Cortex of kidney (tissue), 1 donor: ENCODE measurements at places on chromosomes 4 and X.
A peak's percentile ranks its signal among the peaks of the same experiment; 100 is the strongest.

DNA sequence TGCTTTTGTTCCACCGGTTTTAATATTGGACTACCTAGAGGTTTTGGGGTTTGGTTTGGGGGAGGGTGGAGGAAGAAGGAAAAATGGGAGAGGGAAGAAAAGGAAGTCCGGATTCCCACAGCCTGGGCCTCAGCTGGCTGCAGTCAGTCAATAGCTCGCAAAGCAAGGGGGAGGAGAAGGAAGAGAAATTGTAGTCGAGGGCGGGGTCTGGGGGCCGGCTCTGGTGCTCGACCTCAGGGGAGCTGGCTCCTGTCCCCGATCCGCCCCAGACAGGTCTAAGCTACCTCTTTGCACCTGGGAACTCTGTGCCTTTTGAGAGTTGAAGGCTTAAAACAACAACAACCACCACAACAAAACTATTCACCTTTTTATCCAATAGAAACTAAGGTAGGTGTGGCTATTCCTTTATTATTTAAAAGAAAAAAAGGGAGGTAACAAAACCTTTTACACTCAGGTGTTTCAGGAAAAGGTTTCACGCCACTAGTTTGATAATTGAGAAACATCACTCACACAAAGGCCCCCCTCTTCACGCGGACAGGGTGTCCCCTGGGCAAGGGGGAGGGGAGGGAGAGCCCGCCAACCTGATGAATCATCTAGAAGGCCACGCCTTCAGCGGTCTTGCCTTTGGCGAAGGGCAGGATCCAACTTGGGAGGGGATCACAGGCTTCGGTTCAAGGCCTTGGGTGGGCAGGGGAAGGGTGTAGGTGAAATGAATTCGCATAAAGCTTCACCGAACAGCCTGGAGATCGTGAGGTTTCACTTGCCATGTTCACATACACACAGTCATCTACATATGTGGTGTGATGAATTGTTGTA, 1.6 kb upstream of the LNX1 start:
- DNase-seq: peak; percentile 5

GRCh38 chr4:25903900-25904747, 9.9 kb upstream of the SMIM20 start:
- DNase-seq: no peak

DNA sequence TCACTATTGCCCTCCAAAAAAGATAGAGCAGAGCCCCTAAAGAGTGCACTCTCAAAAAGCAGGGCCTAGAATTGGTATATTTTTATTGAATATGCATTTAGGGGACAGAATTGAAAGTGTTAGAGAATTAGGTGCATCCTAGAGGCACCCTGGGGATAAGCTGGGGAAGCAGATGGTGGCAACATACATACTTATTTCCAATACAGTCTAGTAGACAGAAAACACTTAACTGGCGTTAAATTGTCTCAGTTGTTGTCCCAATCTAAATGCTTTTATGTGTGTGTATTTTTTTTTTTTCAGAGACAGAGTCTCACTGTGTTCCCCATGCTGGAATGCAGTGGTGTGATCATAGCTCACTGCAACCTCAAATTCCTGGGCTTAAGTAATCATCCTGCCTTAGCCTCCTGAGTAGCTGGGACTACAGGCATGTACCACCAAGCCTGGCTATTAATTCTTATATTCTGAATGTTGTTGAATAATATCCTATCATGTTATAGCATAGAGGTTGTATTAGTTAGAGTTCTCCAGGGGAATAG, 481.8 kb downstream of the GRXCR1 start:
- no peak for DNase-seq

DNA sequence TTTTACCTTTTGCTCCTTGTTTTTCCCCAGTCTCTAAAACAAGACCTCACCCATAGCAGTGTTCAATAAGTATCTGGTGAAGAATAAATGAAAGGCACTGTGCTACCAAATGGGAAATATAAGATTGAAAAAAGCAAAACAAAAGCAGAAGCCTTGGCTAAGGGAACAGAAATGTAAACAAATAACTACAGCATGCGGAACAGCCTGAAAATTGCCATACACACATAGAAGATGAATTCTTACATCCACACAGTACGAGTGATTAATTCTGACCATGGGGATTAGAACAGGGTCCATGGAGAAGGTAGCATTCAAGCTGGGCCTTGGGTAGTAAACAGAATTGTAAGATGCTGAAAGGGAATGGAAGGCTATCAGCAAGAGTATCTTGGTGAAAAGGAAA, 40.5 kb downstream of the TMEM150C start:
- DNase-seq: no peak
